GM04504 (cell line): ENCODE measurements at places on chromosomes 1 and 21.

DNA sequence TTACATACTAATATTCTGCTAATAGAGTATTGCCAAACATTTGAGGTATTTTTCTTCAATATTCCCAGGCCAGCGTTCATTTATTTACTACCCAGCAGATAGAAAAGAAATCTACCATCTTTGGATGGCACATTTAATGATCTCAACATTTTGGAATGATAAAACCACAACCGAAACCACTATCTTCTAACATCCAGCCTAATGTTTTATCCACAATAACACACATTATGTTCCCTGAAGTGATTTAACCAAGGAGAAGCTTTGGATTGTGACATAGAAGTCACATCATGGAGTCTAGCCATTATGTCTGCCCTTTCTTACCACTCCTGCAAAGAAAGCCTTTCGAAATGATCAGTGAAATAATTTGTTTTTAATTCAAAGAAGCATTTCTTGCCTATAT lies 497.1 kb upstream of the PLXNA2 start:
- DNase-seq: no peak

- no peak for DNase-seq
Measured at GRCh38 chr1:70358921-70359564, 4.5 kb upstream of the ANKRD13C start.

- DNase-seq: peak; percentile 55
Measured at GRCh38 chr1:181469829-181470228, 13.5 kb upstream of the CACNA1E start.

GRCh38 chr1:111183308-111184069 lies 17.0 kb downstream of the DENND2D start:
- DNase-seq: no peak

GRCh38 chr1:179770887-179771502 lies 27.9 kb downstream of the FAM163A start:
- no peak for DNase-seq

GRCh38 chr1:236281198-236281653 lies 532 bp downstream of the ERO1B start:
- DNase-seq: no peak

DNA sequence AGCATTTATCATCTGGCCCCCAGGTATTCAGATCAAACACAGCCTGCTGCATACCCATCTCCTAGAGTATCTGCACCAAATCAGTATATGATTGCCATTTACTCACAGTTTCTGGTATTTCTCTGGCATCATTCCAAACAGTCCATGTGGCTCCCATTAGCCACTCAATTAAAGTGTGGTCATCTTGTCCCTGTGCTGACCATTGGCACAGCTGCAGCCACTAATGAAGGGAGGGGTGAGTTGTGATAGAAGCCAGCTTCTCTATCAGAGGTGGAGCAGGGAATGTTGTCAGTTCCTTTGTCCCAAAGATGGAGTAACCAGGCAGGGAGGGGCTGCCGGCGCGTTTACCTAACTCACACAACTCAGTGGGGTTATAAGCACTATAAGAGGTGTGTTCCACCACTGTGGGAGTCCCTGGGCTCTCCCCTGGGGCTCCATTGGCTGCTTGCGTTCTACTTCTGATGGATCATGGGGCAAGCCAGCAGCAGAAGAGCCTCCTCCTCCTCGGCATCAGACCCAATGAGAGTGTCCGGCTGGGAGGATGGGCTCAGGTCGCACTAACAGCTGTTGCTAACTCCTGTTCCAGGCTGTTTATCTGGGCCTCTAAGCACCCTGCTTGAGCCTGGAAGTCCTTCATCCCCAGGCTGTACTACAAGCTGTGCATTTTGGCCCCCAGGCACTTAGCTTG lies 108.6 kb downstream of the GDAP2 start:
- no peak for DNase-seq

DNA sequence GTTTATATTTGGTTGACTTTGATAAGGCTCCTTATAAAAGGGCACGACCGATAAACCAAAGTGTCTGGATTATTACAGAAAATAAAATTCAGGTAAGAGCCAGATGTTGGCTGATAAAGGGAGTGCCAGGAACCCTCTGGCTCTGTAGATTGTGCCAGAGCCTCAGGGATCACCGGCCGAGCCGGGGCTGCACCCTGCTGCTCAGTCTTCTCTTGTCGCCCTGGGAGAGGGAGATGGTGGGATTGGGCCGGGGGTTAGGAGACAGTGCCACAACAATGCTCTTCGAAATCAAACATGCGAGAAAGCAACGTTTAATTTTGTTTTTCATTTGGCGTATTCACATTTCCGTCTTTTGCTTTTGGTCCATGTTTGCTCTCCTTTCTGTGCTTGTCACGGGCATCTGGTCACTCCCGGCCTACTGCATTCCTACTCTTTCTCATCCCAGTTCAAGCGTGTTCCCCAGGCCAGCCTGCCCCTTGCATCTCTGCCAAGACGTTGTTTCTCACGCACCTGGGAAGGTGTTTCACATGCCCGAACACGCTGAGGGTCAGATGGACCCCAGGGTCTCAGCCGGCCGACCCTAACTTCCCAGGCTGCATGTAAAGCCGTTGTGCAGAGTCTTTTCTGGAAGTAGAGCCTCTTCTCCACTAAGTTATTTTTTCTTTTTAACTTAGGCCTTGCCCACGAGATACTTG lies 18.8 kb upstream of the C2CD2 start:
- no peak for DNase-seq

- no peak for DNase-seq
Measured at GRCh38 chr1:27772036-27772931, 735 bp upstream of the STX12 start.

DNA sequence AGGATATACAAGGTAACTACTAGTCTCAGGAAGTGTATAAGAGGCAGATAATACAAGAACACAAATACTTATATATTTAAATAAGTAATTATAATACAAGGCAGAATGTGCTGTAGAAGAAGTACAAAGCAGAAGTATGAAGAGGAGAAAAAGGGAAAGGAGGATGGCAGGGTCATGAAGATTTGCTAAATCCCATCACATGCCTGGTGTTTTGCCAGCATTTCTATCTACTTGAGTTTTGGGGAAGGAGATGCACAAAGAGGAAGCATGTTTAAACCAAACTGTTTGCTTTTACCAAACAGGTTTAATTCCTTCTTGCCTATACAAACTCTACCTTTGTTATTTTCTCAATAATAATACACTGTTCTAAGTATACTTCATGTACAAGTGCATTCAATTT lies 60.9 kb upstream of the PODN start:
- no peak for DNase-seq

DNA sequence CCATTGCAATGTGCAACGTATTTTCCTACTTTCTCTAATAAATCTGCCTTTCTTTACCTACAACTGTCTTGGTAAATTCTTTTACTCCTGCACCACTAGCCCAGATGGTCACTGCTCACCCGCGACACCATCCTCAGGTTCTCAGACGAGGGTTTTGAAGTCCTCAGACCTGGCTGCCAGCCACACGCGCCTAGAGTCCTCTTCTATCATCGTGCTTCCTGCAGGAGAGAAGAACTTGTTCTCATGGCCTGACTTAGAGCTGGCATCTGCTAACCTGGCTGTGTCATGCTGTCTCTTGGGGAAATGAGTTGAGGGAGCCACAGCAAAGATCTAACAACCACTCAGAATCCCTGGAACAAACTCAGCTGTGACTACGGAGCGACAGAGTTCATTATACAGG lies 30.3 kb upstream of the PGBD5 start:
- DNase-seq: no peak

DNA sequence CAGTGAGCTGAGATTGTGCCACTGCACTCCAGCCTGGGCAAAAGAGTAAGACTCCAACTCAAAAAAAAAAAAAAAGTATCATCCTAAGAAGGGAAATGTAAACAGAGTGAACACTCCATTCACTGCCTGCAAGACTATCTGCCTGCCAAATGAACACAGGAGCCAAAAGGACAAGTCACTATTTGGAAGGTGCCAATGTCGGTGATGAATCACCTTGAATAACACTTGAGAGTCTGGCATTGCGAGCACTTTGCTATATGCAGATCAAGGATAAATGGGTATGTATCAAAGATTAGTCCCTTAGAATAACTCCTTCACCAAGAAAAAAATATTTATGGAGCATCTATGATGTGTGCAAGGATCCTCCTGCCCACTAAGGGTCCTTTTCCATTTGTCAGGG lies 6.6 kb downstream of the UBR4 start:
- peak; percentile 49 for DNase-seq

DNA sequence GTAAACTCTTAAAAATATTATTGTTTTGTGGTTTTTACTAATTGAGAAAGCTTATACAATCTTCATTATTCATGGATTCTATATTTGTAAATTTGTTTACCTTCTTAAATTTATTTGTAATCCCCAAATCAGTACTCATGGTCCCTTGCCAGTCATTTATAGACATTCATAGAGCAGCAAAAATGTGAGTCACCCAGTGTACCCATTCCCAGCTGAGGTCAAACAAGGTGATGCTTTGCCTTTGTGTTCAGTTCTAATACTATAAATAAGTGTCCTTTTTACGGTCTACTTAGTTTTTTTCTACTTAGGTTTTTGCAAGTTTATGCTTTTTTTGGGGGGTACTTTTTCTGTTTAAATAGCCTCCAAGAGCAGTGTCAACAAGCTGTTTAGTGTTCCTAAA lies 36.1 kb downstream of the SORT1 start:
- no peak for DNase-seq

GRCh38 chr1:203153051-203153988 lies 22.3 kb downstream of the MYBPH start:
- DNase-seq: no peak

GRCh38 chr1:112546076-112546475 lies 37.3 kb downstream of the WNT2B start:
- no peak for DNase-seq

DNA sequence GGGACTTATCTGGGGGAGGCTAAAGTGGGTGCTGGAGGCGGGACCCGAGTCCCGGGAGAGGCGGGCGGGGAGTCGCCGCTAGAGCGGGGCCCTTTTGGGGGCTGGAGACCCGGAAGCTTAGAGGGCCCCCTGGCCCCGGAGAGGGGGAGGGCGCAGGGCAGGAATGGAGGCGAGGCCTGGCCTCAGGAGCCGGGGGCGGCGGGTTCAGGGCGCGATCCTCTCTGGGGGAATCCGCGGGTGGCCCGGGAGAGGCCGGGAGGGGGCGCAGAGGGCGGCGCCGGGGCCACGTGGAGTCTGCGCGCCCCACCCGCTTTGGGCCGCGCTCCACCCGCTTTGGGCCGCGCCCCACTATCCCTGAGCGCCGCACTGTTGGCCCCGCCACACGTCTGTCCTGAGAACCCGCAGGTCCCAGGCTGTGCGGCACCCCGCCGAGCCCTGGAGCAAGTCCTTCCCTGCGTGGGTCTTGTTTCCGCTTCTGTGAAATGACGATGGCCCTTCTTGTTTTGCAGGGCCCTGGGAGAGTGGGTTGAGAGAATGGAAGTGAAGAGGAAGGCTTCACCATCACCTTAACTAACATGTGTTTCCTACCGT lies 84.4 kb downstream of the NKAIN1 start:
- peak; percentile 44 for DNase-seq

- no peak for DNase-seq
Measured at GRCh38 chr1:157133426-157133825, 4.8 kb downstream of the ETV3 start.

DNA sequence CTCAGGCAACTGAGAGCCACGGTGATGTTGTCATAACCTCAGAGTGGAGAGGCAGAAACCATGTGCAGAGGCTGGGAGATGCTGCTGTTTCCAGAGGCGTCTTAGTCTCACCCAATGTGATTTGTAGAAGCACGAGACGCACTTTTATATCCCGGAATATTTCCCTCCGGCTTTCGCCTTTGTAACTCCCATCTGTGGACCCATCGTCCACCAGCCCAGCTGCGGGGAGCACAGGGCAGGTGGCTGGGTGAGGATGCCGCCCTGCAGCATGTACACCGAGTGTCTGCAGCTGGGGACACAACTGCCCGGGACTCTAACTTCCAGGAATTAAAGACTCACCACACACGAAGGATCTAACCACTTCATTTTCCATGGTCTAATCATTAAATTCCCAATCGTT lies 43.5 kb downstream of the UBASH3A start:
- DNase-seq: no peak

- DNase-seq: no peak
Measured at GRCh38 chr1:107009281-107009680, 47.2 kb upstream of the PRMT6 start.

- DNase-seq: no peak
Measured at GRCh38 chr1:176017722-176018121, 189.4 kb downstream of the COP1 start.

GRCh38 chr1:170395149-170395548 lies 136.8 kb upstream of the GORAB start:
- no peak for DNase-seq

DNA sequence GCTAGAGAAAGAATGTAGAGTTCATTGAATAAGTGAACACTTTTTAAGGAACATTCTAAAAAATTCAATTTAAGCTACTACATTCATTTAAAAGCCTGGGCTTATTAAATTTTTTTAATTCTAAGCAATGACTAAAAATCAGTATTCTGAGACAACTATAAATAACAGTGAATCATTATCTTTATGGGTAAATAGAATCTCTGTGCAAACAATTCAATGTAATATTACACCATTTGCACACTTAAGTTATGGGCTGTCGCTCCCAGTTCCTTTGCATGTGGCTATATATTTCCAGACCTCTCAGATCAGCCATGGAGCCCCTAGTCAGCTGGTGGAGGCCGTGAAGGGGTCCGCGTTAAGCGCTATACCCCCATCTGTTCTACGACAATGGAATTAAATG lies 65.1 kb downstream of the KCNK1 start:
- DNase-seq: no peak

DNA sequence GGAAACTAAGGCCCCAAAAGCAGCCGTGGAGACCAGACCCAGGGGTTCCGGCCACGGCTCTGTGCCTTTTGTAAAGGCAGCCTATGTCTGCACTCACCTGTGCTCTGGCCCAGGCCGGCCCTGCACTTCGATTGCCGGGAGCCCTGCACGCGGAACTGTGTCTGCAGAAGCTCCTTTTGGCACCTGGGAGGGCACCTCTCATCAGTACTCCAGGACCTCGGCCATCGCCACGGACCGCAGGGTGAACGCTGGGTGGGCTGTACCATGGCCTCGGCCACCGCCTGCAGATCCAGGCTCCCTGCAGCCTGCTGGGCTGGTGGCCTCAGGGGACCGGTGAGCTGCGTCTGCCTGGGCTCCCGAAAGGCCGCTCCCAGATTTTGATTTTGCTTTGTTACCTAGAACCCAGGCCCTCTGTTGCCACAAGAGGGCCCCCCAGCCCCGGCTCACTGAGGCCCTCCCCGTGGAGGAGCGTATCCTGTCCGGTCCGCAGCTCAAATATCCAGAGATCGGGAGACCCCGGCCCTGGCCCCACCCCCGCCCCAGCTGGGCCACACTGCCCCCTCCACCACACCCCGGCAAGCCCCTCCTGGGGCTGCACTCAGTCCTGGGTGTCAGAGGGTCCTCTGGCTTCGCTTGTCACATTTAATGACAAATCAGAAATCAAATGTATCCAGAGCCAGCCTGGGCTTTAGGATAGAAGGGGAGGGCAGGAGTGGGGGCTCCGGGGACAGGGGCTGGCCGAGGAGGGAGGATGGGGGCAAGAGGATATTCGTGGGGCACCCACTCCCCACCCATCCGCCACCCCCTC lies 60.2 kb upstream of the PDE9A start:
- peak; percentile 3 for DNase-seq

DNA sequence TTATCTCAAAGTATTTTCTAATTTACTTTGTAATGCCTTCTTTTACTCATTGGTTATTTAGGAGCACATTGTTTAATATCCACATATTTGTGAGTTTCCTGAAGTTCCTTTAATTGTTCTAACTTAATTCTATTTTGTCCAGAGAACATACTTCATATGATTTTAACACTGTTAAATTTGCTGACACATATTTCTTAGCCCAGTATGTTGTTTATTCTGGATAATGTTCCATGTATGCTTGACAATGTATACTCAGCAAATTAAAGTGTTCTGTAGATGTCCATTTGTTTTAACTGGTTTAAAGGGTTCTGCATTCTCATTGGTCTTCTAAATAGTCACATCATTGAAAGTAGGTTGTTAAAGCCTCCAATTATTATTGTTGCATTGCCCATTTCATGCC lies 643.7 kb upstream of the NR5A2 start:
- DNase-seq: no peak
